ENCODE measurements at places on chromosomes 12 and 14. TPM values are rescaled to one million over a fixed set of nuclear protein-coding genes. Genes with fewer than 3 reads are reported as not detected.
A peak's percentile ranks its signal among the peaks of the same experiment; 100 is the strongest.

DNA sequence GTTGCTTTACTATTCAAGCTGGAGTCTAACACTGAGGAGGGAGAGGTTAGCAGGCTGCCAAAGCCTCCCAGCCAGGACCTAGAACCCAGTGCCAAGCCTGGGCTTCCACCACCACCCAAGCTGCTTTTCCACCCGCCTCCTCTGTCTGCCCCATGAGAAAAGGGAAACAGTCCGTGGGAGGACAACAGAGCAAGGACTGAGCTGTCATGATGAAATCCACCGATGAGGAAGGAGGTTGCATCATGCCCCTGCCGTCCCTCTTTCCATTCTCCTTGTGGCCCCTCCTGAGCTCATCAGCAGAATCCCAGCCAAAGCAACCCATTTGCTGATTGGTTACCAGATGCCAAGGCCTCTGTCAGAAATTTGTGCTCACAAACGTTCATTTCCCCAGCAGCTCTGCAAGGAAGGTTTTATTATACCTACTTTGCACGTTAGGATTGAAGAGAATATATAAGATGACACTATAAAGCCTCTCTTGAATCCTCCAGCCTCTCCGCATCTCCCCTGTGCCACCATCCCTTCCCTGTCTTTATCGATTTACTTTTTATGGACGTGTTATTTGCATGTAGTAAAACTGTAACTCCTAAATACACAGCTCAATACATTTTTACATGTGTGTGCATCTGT, 6.3 kb upstream of the SERPINA1 start:
- H3K4me3 ChIP-seq: no peak overlapping the region
- H3K27me3 ChIP-seq: no peaks in the 10 kb centered on the region
- H3K36me3 ChIP-seq: no peaks in the 10 kb centered on the region

DNA sequence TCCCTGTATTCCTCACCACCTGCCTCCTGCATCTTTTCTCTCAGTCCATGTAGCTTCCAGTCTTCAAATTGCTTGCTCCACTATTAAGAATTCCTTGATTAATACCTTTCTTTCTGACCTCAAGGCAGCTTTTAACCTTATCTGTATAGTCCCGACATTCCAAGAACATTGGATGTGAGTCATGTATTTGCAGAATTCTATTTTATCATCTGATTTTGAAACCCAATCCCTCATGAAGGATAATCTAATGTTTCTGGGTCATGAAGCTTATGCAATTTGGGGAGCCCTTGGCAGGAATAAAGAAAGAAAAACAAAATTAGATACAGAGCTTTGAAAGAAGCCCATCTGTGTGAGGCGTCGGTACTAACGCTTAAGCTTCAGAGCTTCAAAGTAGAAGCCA, 63.4 kb upstream of the CCND2 start:
- no peak overlapping the region for H3K4me3 ChIP-seq
- DNase-seq: no peak
- no peak overlapping the region for H3K27ac ChIP-seq
- H3K4me1 ChIP-seq: peaks cover 10% of the 10 kb centered on the region

DNA sequence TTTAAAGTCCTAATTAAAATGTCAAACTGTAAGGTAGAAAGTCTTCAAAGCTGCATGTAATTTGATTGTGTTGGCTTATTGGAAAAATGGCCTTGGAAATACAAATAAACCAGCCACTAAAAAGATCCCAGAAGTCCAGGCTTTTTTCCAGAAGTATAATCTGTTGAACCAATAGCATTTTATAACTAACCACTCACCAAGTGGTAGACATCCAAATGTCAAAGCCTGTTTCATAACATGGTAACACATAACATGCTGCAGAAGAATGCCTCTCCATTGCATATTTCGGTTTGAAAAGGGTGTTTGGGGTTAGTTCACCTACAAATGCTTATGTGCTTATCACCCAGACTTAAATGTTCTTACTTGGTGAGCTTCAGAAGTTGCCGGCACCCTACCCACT, 183.7 kb upstream of the DIO2 start:
- no peak overlapping the region for H3K4me3 ChIP-seq
- no peak for DNase-seq
- no peak overlapping the region for H3K27ac ChIP-seq
- no peaks in the 10 kb centered on the region for H3K4me1 ChIP-seq
- no peaks in the 10 kb centered on the region for H3K27me3 ChIP-seq

- no peaks in the 10 kb centered on the region for H3K4me1 ChIP-seq
- H3K36me3 ChIP-seq: no peaks in the 10 kb centered on the region
- no peak overlapping the region for H3K4me3 ChIP-seq
- H3K27me3 ChIP-seq: no peaks in the 10 kb centered on the region
- DNase-seq: no peak
- H3K27ac ChIP-seq: no peak overlapping the region
These were observed 22.5 kb upstream of the YAF2 start for GRCh38 chr12:42260518-42260917.

DNA sequence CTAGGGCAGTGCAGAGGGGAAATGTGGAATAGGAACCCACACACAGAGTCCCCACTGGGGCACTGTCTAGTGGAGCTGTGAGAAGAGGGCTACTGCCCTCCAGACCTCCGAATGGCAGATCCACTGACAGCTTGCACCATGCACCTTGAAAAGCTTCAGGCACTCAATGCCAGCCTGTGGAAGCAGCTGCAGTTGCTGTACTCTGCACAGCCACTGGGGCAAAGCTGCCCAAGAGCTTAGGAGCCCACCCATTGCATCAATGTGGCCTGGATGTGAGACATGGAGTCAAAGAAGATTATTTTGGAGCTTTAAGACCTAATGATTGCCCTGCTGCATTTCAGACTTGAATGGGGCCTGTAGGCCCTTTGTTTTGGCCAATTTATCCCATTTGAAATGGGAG, 21.7 kb upstream of the CCDC88C start:
- H3K36me3 ChIP-seq: 0 out of 2 replicates have a peak, but pooled peaks cover 2% of the 10 kb centered on the region
- H3K27me3 ChIP-seq: no peaks in the 10 kb centered on the region
- no peak for DNase-seq
- H3K4me3 ChIP-seq: no peak overlapping the region

DNA sequence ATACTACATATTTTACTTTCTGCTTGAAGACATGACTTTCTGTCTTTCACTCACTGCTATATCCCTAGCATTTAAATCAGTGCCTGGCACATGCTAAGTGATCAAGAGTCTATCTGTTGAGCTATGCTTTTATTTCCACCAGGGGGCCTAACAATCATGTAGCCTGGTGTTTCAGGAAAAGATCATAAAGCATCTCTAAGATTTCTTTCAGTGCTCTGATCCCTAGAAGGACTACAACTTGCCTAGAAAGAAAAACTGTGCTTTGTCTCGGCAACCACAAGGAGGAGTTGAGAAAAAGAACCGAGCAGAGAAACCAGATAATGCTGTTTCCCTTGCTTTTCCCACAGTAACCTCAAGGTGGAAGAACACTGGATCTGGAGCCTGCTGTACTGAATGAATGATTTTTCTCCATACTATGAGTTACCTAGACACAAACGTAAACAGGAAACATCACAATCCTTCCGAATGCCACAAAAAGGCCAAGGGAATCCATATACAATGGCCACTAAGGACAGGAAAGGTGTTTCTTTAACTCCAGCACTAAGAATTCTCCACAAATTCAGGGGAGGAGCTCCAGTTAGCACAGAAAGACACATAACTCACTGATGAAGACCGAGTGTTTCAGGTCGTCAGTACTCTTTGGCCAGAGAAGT, 1.2 kb downstream of the CRY1 start:
- H3K27me3 ChIP-seq: no peaks in the 10 kb centered on the region
- no peak overlapping the region for H3K27ac ChIP-seq
- H3K36me3 ChIP-seq: no peaks in the 10 kb centered on the region
- peak; percentile 91 for DNase-seq

GRCh38 chr12:19227190-19227879, 97.8 kb downstream of the PLEKHA5 start:
- H3K4me1 ChIP-seq: peaks cover 17% of the 10 kb centered on the region
- H3K36me3 ChIP-seq: no peaks in the 10 kb centered on the region
- no peak overlapping the region for H3K4me3 ChIP-seq
- DNase-seq: peak; percentile 24
- no peaks in the 10 kb centered on the region for H3K27me3 ChIP-seq
- peak overlapping the region; percentile 6 for H3K27ac ChIP-seq

- H3K4me1 ChIP-seq: peaks cover 12% of the 10 kb centered on the region
- H3K27me3 ChIP-seq: no peaks in the 10 kb centered on the region
- H3K27ac ChIP-seq: no peak overlapping the region
- no peaks in the 10 kb centered on the region for H3K36me3 ChIP-seq
- H3K4me3 ChIP-seq: no peak overlapping the region
- DNase-seq: no peak
These were observed 220.5 kb upstream of the FOXN3 start for GRCh38 chr14:89637581-89637980.

KRT77 gene
- total RNA-seq: not detected

KLRF1 gene
- total RNA-seq: not detected

RPS6KA5 gene
- 2.1 TPM for total RNA-seq

Data from GM23338 (cell line).